ENCODE measurements at places on chromosomes 6 and 20. TPM values are rescaled to one million over a fixed set of nuclear protein-coding genes. Genes with fewer than 3 reads are reported as not detected.

The PRELID3B gene
- 84.1 TPM for polyA plus RNA-seq

The GID8 gene
- polyA plus RNA-seq = 18.6 TPM

The CALHM4 gene
- not detected for polyA plus RNA-seq

The ABHD16B gene
- polyA plus RNA-seq = not detected

The PTCRA gene
- not detected for polyA plus RNA-seq

The DNAH8 gene
- not detected for polyA plus RNA-seq

The KIF13A gene
- polyA plus RNA-seq = 28.3 TPM

The EMILIN3 gene
- 0.66 TPM for polyA plus RNA-seq

The LY6G5C gene
- 1.9 TPM for polyA plus RNA-seq

The ASF1A gene
- 13.1 TPM for polyA plus RNA-seq

The DEF6 gene
- 0.07 TPM for polyA plus RNA-seq

The GFRA4 gene
- polyA plus RNA-seq = not detected

The ADGRF4 gene
- 5.8 TPM for polyA plus RNA-seq

The TMX4 gene
- polyA plus RNA-seq = 12.4 TPM

The VPS16 gene
- 38.2 TPM for polyA plus RNA-seq

The C2 gene
- polyA plus RNA-seq = 0.36 TPM

The NTSR1 gene
- not detected for polyA plus RNA-seq

The DDX43 gene
- not detected for polyA plus RNA-seq

The MOXD1 gene
- 2.6 TPM for polyA plus RNA-seq

The ENPP4 gene
- 0.55 TPM for polyA plus RNA-seq

The SLC35D3 gene
- not detected for polyA plus RNA-seq

The LIME1 gene
- 7.2 TPM for polyA plus RNA-seq

The NOX3 gene
- polyA plus RNA-seq = not detected

The LRP11 gene
- 48.9 TPM for polyA plus RNA-seq

The ZNF311 gene
- 0.29 TPM for polyA plus RNA-seq

The NMBR gene
- not detected for polyA plus RNA-seq

The RSPO3 gene
- 120 TPM for polyA plus RNA-seq

The SYNDIG1 gene
- 1.9 TPM for polyA plus RNA-seq

The GLO1 gene
- 98.4 TPM for polyA plus RNA-seq

The NKAIN2 gene
- polyA plus RNA-seq = not detected

The NPBWR2 gene
- polyA plus RNA-seq = not detected

The UNC5CL gene
- 0.79 TPM for polyA plus RNA-seq

The THBS2 gene
- not detected for polyA plus RNA-seq

The CTAGE9 gene
- polyA plus RNA-seq = not detected

The ANKEF1 gene
- polyA plus RNA-seq = 11.5 TPM

The VWA7 gene
- 1.1 TPM for polyA plus RNA-seq

The SLC17A1 gene
- 0.57 TPM for polyA plus RNA-seq

The SLC32A1 gene
- not detected for polyA plus RNA-seq

The MLN gene
- not detected for polyA plus RNA-seq

The GABBR1 gene
- 9.7 TPM for polyA plus RNA-seq

The KCNK17 gene
- polyA plus RNA-seq = not detected

The GGTLC1 gene
- not detected for polyA plus RNA-seq

The C6orf118 gene
- 0.12 TPM for polyA plus RNA-seq

The MYBL2 gene
- polyA plus RNA-seq = 59.5 TPM

The CLPSL1 gene
- not detected for polyA plus RNA-seq

The ALDH8A1 gene
- 0.18 TPM for polyA plus RNA-seq

The GHRH gene
- not detected for polyA plus RNA-seq

The GPR6 gene
- not detected for polyA plus RNA-seq

The GSTA3 gene
- polyA plus RNA-seq = not detected

The INSM1 gene
- not detected for polyA plus RNA-seq

The VSTM2L gene
- polyA plus RNA-seq = 7.4 TPM

The RNF217 gene
- polyA plus RNA-seq = 5.7 TPM

Data from A549 (cell line).